Mesothelial cell of epicardium (in vitro differentiated cells): ENCODE measurements at places on chromosomes 6 and 20.

- peaks cover 11% of the 10 kb centered on the region for H3K4me1 ChIP-seq
- peak within 1 kb of the TSS; percentile 62 for H3K27ac ChIP-seq
These were observed at the start of gene ENPP5 for GRCh38 chr6:46170357-46171289. TSS of gene ENPP5 (minus strand) at chr6:46170980. CDS start at chr6:46168262, 2,718 bp downstream.

DNA sequence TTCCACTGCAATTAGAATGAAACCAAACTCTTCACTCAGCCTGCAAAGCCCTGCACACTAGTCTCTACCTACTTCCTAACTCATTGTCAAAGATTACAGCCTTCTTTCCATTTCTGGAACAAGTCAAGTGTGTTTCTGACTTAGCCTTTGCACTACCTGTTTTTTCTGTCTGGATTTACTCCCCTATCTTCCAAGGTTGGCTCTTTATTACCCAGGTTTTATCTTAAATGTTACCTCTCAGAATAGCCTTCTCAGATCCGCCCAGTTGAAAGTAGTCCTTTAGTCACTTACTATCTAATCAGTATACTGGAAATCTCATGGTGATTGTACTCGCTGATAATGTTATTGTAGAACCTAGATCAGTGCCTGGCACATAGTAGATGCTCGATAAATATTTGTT is 42.7 kb downstream of the TBPL1 start:
- no peak overlapping the region for H3K4me3 ChIP-seq
- no peak for DNase-seq
- H3K27me3 ChIP-seq: no peaks in the 10 kb centered on the region
- peaks cover 8% of the 10 kb centered on the region for H3K4me1 ChIP-seq
- H3K36me3 ChIP-seq: peaks cover 2% of the 10 kb centered on the region

- H3K27me3 ChIP-seq: peaks cover 5% of the 10 kb centered on the region
- no peak overlapping the region for H3K27ac ChIP-seq
- no peak for DNase-seq
These were observed 82.8 kb downstream of the MAFB start for GRCh38 chr20:40606237-40606636.

DNA sequence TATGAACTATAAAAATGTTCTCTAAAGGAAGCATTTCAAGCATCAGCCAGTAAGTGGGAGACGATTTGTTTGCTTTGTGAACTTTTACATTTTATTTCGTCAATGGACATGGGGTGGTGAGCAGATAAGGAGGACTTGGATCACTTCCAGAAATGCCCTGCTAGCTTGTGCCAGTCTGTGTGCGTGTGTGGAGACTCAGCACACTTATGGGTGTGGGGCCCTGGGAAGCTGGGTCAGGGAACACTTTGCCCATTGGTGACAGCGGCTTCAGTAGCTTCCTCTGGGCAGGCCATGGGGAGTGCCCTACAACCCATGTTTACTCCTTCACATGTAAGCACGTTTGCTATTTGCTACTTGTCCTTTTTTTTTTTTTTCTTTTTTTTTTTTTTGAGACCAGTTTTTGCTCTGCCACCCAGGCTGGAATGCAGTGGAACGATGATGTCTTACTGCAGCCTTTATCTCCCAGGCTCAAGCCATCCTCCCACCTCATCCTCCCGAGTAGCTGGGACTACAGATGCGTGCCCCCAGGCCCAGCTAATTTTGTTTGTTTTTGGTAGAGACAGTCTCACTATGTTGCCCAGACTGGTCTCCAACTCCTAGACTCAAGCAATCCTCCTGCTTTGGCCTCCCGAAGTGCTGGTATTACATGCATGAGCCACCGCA is 24.2 kb downstream of the PRDM1 start:
- no peak overlapping the region for H3K27ac ChIP-seq
- peaks cover 3% of the 10 kb centered on the region for H3K36me3 ChIP-seq
- no peak for DNase-seq
- peaks cover 20% of the 10 kb centered on the region for H3K27me3 ChIP-seq
- H3K4me1 ChIP-seq: peaks cover 5% of the 10 kb centered on the region

DNA sequence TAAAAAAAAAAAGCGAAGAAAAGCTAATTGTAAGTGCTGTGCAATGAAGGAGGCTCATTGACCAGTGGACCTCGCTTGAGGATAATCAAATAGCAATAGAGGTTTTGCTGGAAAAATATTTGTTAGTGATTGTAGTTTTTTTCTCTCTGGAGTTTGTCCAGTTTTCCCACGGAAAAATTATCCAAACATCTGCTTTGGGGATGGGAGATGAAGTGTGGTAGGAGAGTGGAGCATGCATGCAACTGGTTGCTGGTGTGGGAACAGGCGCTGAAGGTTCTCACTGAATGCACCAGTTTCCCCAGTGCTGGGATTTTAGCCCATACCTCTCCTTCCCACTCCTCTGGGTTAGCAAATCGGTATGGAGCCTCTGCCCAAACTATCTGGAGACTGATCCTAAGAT is 281.7 kb upstream of the TAB2 start:
- H3K4me3 ChIP-seq: no peak overlapping the region
- no peaks in the 10 kb centered on the region for H3K27me3 ChIP-seq
- no peak overlapping the region for H3K27ac ChIP-seq
- H3K36me3 ChIP-seq: no peaks in the 10 kb centered on the region
- peaks cover 56% of the 10 kb centered on the region for H3K4me1 ChIP-seq

GRCh38 chr20:13220904-13221297 is at the start of gene ISM1:
TSS of gene ISM1 (plus strand) at chr20:13221274. CDS start at chr20:13221777, 503 bp downstream.
- no peaks in the 10 kb centered on the region for H3K36me3 ChIP-seq
- peak; percentile 48 for DNase-seq
- H3K27me3 ChIP-seq: peaks cover 78% of the 10 kb centered on the region
- H3K4me3 ChIP-seq: peak within 1 kb of the TSS; percentile 79

- H3K27ac ChIP-seq: no peak overlapping the region
- no peaks in the 10 kb centered on the region for H3K4me1 ChIP-seq
- peaks cover 2% of the 10 kb centered on the region for H3K27me3 ChIP-seq
- no peaks in the 10 kb centered on the region for H3K36me3 ChIP-seq
- DNase-seq: no peak
These were observed 115.5 kb downstream of the ERMARD start for GRCh38 chr6:169866668-169867521.

DNA sequence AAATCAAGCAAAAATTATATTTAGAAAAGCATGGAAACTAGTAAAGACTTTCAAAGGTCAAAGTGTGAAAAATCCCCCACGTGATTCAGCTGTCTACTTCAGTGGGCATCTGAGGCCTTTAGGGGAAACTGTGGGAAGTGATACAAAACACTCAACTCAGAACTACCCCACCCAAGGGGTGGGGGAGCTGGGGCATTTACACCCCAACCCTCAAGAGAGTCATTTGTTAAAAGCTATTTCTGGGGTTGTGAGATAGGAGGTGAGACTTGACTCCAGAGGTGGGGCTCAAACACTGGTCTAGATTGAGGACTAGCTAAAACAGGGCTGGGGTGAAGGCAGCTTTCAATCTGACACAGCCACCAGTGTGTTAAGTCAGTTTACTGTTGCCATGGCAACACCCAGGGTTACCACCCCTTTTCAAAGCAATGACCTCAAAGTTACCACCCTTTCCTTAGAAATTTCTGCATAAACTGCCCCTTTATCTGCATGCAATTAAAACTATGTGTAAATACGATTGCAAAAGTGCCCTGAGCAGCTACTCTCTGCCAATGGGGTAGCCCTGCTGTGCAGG is 9.9 kb upstream of the GTSF1L start:
- H3K27ac ChIP-seq: no peak overlapping the region
- no peak overlapping the region for H3K4me3 ChIP-seq
- H3K4me1 ChIP-seq: no peaks in the 10 kb centered on the region
- no peak for DNase-seq

- H3K36me3 ChIP-seq: no peaks in the 10 kb centered on the region
- no peaks in the 10 kb centered on the region for H3K27me3 ChIP-seq
- H3K27ac ChIP-seq: no peak overlapping the region
- H3K4me1 ChIP-seq: no peaks in the 10 kb centered on the region
- DNase-seq: no peak
- no peak overlapping the region for H3K4me3 ChIP-seq
These were observed 205.0 kb upstream of the RIMS1 start for GRCh38 chr6:71681234-71681867.

- peaks cover 39% of the 10 kb centered on the region for H3K4me1 ChIP-seq
- no peak for DNase-seq
- H3K36me3 ChIP-seq: peaks cover 14% of the 10 kb centered on the region
These were observed 2.8 kb downstream of the KCTD20 start for GRCh38 chr6:36445621-36446020.

DNA sequence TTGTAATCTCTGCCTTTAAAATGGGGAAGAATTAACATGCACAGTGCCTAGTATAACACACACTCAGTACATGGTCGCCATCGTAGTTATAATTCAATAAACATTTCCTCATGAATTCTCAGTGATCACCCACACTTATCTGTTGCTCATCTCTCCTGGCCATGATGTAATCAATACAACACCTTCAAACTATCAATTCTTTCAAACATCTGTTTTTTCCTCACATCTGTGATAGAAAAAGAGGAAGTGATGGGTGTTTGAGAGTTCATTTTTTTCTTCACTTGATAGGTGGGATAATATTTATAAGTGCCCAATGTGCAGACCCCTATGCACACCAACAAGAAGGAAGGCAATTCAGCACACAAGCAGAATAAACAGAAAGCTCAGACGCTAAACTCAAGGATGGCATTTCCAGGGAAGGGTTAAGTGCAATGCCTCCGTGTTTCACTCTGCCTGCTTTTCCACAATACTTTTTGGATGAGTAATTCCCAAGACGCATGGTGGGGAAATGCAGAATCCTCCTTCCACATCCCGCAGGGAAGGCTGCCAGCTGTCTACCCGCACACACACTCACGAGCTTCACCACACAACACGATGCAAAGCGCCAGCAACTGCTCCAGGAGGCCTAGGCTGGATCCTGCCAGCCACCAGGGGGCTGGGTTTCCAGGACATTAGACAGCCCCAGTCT is 100.3 kb downstream of the GMPR start:
- peaks cover 8% of the 10 kb centered on the region for H3K36me3 ChIP-seq
- DNase-seq: no peak
- peak overlapping the region; percentile 41 for H3K27ac ChIP-seq
- no peaks in the 10 kb centered on the region for H3K27me3 ChIP-seq

DNA sequence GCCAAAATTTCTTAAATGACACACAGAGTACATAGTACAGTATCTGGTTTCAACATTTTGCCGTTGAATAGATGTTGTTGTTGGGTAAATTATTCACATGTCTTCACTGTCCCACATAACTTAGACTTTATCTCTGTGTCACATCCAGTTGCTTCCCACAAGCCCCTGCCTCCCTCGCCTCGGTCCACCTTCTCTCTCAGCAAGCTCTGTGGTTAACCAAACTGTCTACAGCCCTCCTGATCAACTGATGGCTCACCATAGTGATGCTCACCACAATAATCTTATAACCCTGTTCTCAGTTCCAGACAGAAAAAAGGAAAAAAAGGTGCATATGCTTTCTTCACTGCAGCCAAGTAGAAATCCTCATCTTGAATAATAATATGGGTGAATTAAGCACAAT is 23.0 kb downstream of the IL17F start:
- no peaks in the 10 kb centered on the region for H3K4me1 ChIP-seq
- H3K27me3 ChIP-seq: peaks cover 38% of the 10 kb centered on the region
- H3K36me3 ChIP-seq: no peaks in the 10 kb centered on the region
- no peak for DNase-seq
- no peak overlapping the region for H3K4me3 ChIP-seq

DNA sequence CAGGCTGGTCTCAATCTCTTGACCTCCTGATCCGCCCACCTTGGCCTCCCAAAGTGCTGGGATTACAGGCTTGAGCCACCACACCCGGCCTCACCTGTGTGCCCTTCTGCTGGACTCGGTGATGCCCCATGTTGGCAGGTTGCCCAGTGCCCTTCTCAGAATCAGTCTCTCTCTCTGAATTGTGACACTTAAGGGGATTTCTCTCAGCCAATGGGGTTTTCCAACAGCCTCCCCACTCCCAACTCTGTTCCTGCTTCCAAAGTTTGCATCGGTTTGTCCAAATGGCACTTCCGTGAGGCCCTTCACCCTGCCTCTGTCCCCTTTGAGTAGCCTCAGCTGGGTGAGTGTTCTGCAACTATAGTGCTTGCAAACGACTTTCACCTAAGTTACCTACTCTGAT is 3.1 kb upstream of the MRPS10 start:
- peaks cover 15% of the 10 kb centered on the region for H3K4me1 ChIP-seq
- no peaks in the 10 kb centered on the region for H3K27me3 ChIP-seq
- no peak overlapping the region for H3K4me3 ChIP-seq
- no peak overlapping the region for H3K27ac ChIP-seq

DNA sequence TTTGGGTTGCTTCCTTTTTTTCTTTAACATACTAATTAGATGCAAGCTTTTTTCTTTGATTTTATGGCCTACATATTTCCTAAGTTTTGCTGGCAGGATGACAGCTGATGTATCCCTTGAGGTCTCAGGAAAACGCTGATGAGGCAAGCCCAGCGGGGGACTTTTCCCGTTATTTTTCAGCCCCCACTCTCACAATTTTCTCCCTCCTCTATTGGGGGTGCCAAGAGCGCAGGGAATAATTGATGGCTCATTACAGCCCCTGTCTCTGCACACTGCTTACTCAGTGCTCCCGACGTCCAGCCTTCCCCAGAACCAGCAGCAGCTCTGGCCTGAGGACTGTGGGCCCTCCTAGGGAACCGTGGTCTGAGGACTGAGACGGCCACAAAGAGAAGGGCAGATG is 38.6 kb upstream of the VSTM2L start:
- peak overlapping the region; percentile 36 for H3K27ac ChIP-seq
- no peak overlapping the region for H3K4me3 ChIP-seq
- peaks cover 25% of the 10 kb centered on the region for H3K36me3 ChIP-seq
- H3K4me1 ChIP-seq: peaks cover 35% of the 10 kb centered on the region

DNA sequence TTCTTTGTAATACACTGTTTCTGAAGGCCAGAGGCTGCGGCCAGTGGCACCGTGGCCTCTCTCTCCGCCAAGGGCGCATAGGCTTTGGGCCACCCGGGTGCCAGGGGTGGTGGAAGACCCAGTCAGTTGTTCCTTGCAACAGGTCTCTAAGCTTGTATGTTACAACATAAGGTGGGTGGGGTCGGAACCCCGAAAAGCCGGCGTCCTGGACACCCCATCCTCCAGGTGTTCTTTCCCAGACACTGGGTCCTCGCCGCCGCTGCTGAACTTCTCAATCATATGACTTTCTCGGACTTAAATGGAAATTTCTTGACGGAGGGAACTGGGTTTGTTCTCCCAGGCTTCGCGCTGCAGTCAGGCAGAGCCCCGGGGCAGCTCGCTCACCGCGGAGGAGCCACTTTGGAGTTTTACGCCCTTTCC is 983 bp upstream of the KCNQ5 start:
- DNase-seq: no peak
- peak overlapping the region; percentile 70 for H3K4me3 ChIP-seq
- peaks cover 51% of the 10 kb centered on the region for H3K27me3 ChIP-seq
- no peaks in the 10 kb centered on the region for H3K36me3 ChIP-seq

DNA sequence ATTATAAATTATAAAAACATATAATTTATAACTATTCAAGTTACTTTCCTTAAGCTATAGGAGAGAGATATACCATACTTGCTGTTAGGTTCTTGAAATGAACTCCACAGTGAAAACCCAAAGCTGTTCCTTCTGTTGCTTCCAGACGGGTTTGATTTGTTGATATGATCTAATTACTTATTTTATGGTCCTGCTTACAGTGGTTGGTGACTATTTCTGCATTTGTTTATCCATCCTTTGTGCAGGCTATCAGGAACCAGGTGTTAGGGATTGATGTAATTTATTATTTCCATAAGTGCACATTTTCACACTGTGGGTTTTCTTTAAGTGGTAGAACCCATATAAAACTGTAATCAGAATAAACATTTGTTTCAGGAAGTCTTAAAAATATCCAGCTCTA is 167.1 kb downstream of the KIF6 start:
- H3K4me3 ChIP-seq: no peak overlapping the region
- H3K36me3 ChIP-seq: no peaks in the 10 kb centered on the region
- no peak for DNase-seq
- H3K4me1 ChIP-seq: peaks cover 6% of the 10 kb centered on the region
- no peaks in the 10 kb centered on the region for H3K27me3 ChIP-seq
